ENCODE measurements at places on chromosomes 1 and 21.

- DNase-seq: no peak
Measured at GRCh38 chr1:182426442-182427430, 23.2 kb upstream of the RGSL1 start.

DNA sequence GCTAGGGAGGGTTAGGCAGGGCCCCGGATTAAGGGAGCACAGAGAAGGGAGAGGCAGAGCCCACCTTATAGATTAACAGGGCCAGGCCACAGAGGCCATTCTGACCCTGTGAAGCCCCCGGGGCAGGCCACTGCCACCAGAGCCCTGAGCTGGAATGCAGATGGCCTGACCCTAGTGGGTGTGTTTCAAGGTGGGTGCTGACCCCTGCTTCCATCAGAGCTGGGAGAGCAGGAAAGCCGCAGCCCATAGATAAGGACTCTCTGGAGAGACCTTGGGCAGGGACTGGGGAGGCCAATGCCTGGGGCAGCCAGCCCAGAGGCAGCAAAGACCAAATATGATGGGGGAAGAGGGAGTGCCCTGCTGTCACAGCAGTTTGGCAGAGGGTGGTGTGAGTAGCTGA, 35.9 kb downstream of the NCMAP start:
- DNase-seq: no peak

DNA sequence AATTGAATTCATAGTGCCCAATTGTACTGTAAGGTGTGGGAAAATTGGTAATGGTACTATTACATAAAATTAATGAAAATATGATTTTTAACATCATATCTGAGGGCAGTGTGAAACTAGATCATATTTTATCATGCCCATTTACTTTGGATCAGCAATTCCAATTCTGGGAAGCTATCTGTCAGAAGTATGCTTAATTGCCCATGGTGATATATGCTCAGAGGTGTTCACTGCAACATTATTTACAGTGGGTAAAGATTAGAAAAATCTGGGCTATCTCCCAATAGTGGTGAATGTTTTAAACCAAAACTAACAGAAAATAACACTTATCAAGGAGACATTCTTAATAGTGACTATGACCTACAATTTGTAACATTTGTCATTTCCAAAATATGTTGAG, 1260.0 kb downstream of the BRINP3 start:
- no peak for DNase-seq

- DNase-seq: no peak
Measured at GRCh38 chr1:92822879-92823278, 9.0 kb upstream of the RPL5 start.

GRCh38 chr1:186763107-186763506, 65.6 kb upstream of the PLA2G4A start:
- no peak for DNase-seq

- DNase-seq: no peak
Measured at GRCh38 chr21:28480470-28480869, 512.2 kb downstream of the LTN1 start.
